ENCODE measurements at places on chromosomes 1 and 21.
A peak's percentile ranks its signal among the peaks of the same experiment; 100 is the strongest.

DNA sequence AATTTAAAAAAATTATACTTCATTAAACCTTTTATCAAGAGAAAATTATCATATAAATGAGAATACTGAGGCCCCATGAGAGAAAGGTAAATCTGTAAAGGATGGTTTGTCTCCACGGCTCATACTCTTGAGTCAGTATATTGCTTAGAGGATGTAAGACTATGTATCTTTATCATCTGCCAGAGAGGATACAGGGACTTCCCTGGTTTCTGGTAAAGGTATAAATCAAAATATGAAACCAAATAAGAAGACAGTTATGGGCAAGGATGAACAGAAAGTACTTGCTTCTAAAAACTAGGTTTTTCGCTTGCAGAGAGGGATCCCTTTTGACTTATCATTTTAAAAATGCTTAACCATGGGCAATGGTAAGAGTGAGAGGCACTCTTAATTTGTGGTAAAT is 112.4 kb downstream of the POU2F1 start:
- no peaks in the 10 kb centered on the region for H3K4me1 ChIP-seq
- H3K36me3 ChIP-seq = no peaks in the 10 kb centered on the region
- no peaks in the 10 kb centered on the region for H3K27me3 ChIP-seq
- no peak for DNase-seq

- H3K4me1 ChIP-seq = no peaks in the 10 kb centered on the region
- no peaks in the 10 kb centered on the region for H3K36me3 ChIP-seq
- no peak overlapping the region for H3K4me3 ChIP-seq
- no peaks in the 10 kb centered on the region for H3K27me3 ChIP-seq
- no peak overlapping the region for H3K27ac ChIP-seq
- DNase-seq = no peak
These were observed 16.0 kb downstream of the EVI5 start for GRCh38 chr1:92768915-92769314.

GRCh38 chr1:154934358-154934948 is 2.1 kb downstream of the PMVK start:
- DNase-seq = no peak
- H3K4me3 ChIP-seq = no peak overlapping the region
- H3K36me3 ChIP-seq = no peaks in the 10 kb centered on the region
- no peaks in the 10 kb centered on the region for H3K27me3 ChIP-seq

DNA sequence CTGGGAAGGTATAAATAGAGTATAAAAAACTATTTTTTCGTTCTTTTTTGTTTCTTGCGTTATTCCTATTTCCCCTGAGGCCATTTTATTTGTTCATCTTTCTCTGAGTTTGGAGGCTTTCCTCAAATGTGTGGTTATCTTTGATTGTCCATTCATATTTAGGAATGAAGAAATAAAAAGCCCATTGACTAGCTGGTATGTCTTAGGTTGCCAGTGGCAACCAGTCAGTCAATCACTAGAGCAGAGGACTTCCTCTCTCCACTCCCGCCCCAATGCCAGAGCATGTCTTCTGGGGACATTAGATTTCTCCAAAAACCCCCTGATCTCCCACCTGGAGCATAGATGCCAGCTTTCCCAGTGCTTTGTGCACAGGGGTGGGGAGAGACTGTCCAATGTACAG is 20.7 kb upstream of the FOXE3 start:
- H3K4me3 ChIP-seq = no peak overlapping the region
- H3K27ac ChIP-seq = no peak overlapping the region
- no peak for DNase-seq

DNA sequence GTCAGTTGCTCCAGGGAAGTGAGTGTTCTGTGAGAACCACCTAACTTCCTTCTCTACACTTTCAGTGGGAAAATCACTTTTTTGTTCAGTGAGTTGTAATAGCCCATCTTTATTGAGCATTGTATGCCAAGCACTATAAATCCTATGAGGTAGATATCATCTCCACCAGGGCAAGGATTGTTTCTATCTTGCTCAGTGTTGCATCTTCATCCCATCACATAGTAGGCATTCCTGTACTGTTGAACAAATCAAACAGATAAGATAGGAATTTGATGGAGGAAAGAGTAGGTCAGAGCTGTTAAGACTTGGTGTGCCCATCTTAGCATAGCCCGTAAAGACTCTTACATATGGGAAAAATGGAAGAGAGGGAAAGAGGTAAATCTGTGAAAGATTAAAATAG is 2.9 kb upstream of the PIGV start:
- DNase-seq = no peak
- H3K4me3 ChIP-seq = no peak overlapping the region
- peaks cover 18% of the 10 kb centered on the region for H3K36me3 ChIP-seq
- peaks cover 29% of the 10 kb centered on the region for H3K4me1 ChIP-seq

DNA sequence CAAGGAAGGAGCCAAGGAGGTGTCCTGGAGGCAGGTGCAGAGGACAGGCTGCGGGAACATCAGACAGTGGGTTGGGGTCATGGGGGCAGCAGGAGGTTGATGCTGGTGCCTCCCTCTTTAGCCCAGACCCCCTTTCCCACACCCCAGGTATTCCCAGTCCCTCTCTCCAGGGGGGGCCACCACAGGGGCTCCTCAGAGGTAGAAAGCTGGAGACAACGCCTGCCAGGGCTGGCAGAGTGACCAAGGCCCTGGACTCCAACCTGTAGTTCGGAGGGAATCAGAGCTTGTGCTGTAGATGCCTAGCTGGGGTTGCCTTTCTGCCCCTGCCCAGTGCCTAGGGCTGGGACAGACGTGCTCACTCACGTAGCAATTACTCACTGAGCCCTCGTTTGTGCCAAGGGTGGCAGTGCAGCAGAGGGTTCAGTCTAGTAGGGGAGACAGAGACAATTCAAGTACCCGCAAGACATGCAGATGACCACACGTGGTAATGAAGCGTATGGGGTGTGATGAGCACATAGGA is 148.2 kb downstream of the PTPRU start:
- H3K27ac ChIP-seq = no peak overlapping the region
- no peaks in the 10 kb centered on the region for H3K4me1 ChIP-seq
- no peak overlapping the region for H3K4me3 ChIP-seq

GRCh38 chr1:160539990-160540858 is 17.2 kb upstream of the SLAMF6 start:
- no peak overlapping the region for H3K4me3 ChIP-seq
- H3K27me3 ChIP-seq = no peaks in the 10 kb centered on the region
- no peak overlapping the region for H3K27ac ChIP-seq
- no peaks in the 10 kb centered on the region for H3K4me1 ChIP-seq

DNA sequence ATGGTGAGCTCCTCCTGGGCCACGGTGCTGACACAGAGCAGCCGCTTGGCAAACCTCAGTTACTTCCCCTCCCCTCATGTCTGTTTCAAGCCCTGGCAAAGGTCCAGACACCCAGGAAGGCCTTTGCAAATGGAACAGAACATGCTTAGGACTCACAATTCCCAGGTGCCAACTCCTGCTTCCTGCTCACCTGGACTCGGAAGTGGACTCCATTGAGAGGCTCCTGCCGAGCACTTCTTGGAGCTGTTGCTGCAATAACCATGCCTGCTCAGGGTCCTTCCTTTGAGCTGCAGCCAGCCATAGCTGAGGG is 10.7 kb downstream of the DCST2 start:
- DNase-seq = peak; percentile 88
- H3K36me3 ChIP-seq = no peaks in the 10 kb centered on the region
- H3K27me3 ChIP-seq = no peaks in the 10 kb centered on the region
- no peak overlapping the region for H3K27ac ChIP-seq

DNA sequence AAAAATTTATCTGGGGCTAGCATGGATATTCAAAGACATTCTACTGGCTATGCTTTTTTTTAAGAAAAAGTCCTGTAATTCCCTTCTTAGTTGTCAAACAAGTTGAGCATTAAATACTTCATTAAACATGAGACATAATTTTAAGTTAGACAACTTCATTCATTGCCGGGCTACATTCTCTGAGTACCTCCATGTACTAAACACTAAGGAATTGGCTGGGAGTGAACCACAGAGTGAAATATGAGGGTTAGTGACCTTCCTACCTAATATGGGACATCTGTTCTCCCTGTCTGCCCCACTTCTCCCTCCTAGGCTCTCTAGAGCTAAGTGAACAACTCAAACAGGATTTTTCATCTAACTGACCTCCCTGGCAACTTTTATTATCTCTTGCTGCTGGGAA is 370.4 kb downstream of the VAV3 start:
- H3K27me3 ChIP-seq = no peaks in the 10 kb centered on the region
- DNase-seq = no peak
- no peak overlapping the region for H3K27ac ChIP-seq
- H3K4me3 ChIP-seq = no peak overlapping the region

DNA sequence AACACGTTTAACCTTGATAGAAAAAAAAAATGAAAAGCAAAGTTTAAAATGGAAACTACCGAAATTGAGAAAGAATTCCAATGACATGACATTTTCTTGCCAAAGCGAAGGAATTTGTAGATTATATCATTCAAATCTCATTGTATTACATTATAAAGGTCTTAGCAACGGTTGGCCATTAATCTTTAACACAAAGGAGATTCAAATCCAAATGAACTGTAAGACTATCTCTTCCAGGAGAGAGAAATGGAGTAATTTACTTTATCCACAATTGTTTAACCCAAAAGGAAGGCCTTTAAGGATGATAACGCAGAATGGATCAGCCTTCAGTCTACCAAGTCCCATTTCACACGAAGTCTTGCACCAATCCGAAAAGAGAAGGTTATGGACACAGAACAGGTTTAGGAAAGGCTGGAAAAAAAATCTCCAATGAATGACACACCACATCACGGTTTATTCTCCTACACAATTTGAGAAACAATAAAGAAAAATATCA is 1.5 kb downstream of the ENAH start:
- H3K27me3 ChIP-seq = no peaks in the 10 kb centered on the region
- H3K27ac ChIP-seq = peak overlapping the region; percentile 96
- no peak for DNase-seq
- peak overlapping the region; percentile 86 for H3K4me3 ChIP-seq
- no peaks in the 10 kb centered on the region for H3K4me1 ChIP-seq

GRCh38 chr1:36099681-36100341 is 11.1 kb downstream of the ADPRS start:
- no peaks in the 10 kb centered on the region for H3K27me3 ChIP-seq
- H3K4me1 ChIP-seq = peaks cover 11% of the 10 kb centered on the region
- DNase-seq = peak; percentile 82
- H3K4me3 ChIP-seq = no peak overlapping the region
- no peak overlapping the region for H3K27ac ChIP-seq
- H3K36me3 ChIP-seq = no peaks in the 10 kb centered on the region

DNA sequence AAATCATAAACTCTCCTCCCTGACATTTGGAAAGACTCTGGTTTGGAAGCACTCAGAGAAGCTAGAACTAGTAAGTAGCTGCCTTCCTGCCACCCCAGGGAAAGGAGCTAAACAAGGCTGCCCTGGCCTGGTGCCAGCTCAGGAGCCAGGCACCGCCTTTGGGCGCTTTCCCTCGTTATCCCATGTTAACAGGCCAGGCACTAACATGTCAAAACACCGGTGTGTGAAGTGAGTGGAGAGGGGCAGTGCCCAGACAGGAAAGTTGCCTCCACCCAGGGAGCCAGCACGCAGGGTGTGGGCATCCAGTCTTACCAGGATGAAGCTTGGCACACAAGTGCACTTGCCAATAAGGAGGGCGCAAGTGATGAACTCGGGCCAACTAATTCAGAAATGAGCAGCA is 346.8 kb downstream of the RRAGC start:
- H3K36me3 ChIP-seq = no peaks in the 10 kb centered on the region
- no peak overlapping the region for H3K4me3 ChIP-seq
- peak; percentile 36 for DNase-seq
- H3K4me1 ChIP-seq = no peaks in the 10 kb centered on the region

DNA sequence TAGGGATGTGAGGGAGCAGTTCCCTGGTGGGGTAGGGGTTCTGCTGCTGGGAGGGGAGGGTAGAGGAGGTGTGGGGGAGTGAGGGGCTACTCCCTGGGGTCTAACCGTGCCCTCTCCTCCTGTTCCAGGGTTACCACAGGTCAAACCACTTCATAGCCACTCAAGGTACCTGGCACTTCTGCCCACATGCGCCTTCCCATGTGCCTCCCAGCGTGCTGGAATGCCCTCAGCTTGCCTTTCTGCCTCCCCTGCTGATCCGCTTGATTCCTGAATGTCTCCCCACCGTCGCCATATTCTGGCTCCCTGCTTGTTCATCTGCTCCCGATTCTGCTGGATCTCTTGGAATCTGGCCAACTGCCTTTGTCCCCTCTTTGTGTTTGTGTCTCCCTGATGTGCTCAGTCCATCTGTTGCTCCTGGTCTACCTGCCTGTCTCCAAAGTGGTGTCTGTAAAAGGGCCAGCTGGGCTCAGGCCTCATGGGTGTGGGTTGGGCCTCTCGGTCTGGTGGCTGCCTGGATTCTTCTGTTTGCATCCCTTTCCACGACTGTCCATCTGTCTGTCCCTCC is 74.4 kb downstream of the PTPRU start:
- H3K36me3 ChIP-seq = no peaks in the 10 kb centered on the region
- no peak overlapping the region for H3K4me3 ChIP-seq
- no peaks in the 10 kb centered on the region for H3K27me3 ChIP-seq
- no peak overlapping the region for H3K27ac ChIP-seq
- H3K4me1 ChIP-seq = no peaks in the 10 kb centered on the region

DNA sequence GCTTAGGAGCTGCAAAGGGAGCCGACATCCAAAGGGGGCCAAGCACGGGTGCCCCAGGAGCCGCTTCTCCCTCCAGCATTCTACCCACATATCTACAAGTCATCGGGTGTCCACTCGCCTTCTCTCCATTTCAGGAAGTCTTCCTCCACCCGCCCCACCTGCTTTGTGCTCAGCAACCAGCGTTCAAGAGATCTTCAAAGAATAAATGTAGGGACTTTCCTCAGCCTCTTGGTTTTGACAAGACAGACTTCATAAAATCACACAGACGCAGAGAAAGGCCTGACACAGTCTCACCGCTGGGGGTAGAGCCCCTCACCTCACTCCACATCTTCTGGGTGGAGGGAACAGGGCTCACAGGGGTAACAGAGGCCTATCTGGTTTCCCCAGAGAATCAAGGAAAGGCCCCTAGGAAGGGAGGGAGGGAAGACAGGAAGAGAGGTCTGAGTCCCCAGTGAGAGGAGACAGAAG is 49.5 kb downstream of the SSBP3 start:
- no peak for DNase-seq
- no peaks in the 10 kb centered on the region for H3K36me3 ChIP-seq
- no peak overlapping the region for H3K4me3 ChIP-seq

GRCh38 chr1:113617438-113618141 is 141.7 kb downstream of the PHTF1 start:
- H3K27me3 ChIP-seq = no peaks in the 10 kb centered on the region
- peaks cover 5% of the 10 kb centered on the region for H3K36me3 ChIP-seq
- H3K27ac ChIP-seq = no peak overlapping the region

DNA sequence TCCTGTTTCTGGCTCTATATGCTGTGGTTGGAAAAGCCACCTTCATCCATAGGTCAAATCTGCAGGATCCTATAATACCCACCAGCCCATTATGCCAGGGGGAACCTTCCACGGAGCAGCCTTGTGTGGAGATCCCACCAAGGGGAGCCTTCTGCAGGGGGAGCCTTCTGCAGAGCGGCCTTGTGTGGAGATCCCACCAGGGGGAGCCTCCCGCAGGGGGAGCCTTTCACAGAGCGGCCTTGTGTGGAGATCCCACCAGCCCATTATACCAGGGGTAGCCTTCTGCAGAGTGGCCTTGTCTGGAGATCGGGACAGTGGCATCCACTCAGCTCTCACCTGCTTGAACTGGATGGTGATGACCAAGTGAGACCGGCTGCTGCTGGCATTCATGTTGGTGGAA is 85.3 kb downstream of the SCCPDH start:
- no peaks in the 10 kb centered on the region for H3K36me3 ChIP-seq
- DNase-seq = no peak
- H3K27me3 ChIP-seq = no peaks in the 10 kb centered on the region
- no peak overlapping the region for H3K27ac ChIP-seq

GRCh38 chr1:11434501-11434900 is 44.5 kb upstream of the DISP3 start:
- no peak overlapping the region for H3K27ac ChIP-seq
- no peak overlapping the region for H3K4me3 ChIP-seq
- H3K27me3 ChIP-seq = no peaks in the 10 kb centered on the region
